ENCODE measurements at places on chromosomes 7 and 10.

GRCh38 chr7:95621404-95621803, 25.1 kb upstream of the PDK4 start:
- no peaks in the 10 kb centered on the region for H3K36me3 ChIP-seq
- no peak overlapping the region for H3K4me3 ChIP-seq
- H3K27me3 ChIP-seq: no peaks in the 10 kb centered on the region

DNA sequence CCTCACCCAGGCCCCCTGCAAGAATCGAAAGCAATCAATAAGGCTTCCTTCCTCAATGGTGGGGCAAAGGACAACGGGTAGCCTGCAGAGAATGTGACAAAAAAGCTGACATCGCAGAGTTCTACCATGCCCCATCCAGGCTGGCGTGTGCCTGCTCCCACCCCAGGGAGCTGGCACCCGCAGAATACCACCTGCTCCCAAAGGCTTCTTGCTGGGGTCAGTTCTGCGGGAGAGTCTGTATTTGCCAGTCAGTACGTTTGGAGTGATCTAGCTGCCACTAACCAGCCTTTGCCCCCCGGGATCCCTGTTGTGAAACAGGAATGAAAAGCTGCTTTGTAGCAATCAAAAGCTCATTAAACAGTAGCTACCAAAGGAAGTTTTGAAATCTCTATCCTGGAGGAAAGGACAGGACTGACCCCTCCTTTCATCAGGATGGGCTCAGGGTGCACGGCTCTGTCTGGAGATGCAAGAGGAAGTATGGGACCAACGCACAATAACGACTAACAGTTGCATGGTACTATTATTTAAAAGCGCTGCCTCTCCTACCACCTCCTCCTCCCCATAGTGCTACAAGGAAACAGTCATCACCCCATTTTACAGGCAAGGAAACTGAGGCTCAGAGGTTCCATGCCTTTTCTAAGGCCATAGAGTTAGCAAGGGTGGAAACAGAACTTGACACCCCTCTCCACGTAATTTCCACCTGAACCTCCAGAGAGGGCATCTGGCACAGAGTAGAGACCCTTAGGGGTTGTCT, 67.0 kb downstream of the FGFR2 start:
- no peak overlapping the region for H3K27ac ChIP-seq
- no peaks in the 10 kb centered on the region for H3K4me1 ChIP-seq
- no peak for DNase-seq
- H3K36me3 ChIP-seq: no peaks in the 10 kb centered on the region
- H3K4me3 ChIP-seq: no peak overlapping the region

GRCh38 chr7:149873970-149874643, 338 bp downstream of the ATP6V0E2 start:
- H3K27ac ChIP-seq: no peak overlapping the region
- H3K4me3 ChIP-seq: peak overlapping the region; percentile 41
- no peak for DNase-seq
- no peaks in the 10 kb centered on the region for H3K27me3 ChIP-seq
- H3K36me3 ChIP-seq: no peaks in the 10 kb centered on the region

GRCh38 chr10:73828161-73828560, 16.8 kb upstream of the NDST2 start:
- H3K4me3 ChIP-seq: no peak overlapping the region
- H3K36me3 ChIP-seq: no peaks in the 10 kb centered on the region
- no peaks in the 10 kb centered on the region for H3K4me1 ChIP-seq

DNA sequence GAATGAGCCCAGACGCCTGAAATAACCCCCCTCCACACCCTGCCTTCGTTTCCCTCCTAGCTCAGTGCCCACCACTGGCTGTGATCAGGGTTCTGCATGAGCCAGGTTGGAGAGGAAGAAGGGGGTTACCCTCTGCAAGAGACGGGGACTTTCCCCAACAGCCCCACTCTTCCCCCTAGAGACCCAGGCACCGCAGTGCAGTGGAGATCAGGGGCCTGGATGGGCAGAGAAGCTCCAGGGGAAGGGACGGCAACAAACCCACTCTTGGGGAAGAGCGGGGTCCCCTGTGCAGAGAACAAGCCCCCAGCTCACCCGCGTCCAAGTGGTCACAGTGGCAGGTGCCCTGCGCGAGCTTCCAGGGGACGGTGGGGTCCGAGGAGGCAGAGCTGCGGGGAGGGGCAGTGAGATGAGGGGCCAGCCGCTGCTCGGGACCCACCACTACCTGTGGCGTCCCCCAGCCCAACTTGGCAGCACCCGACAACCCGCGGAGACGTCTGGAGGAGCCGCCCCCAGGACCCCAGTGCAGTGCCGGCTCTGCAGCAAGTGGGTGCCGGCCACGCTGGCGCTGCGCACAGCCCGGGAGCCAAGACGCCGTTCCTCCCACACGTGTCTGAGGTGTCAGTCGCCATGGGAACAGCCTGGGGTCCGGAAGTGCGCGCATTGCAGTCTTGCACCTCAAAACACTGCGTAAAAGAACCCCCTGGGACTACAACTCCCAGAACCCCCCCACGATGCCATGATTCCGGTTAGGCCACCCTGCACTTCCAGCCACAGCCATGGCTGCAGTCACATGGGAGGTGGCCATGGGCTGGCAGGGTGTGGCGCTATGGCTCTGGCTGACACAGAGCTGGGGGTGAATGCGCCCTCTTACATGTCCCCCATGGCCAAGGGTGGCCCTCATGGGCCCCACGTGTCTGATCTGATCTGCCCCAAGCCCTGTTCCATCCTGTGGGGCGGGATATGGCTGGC, 45.8 kb upstream of the WIPI2 start:
- H3K36me3 ChIP-seq: no peaks in the 10 kb centered on the region
- no peaks in the 10 kb centered on the region for H3K4me1 ChIP-seq
- no peaks in the 10 kb centered on the region for H3K27me3 ChIP-seq

DNA sequence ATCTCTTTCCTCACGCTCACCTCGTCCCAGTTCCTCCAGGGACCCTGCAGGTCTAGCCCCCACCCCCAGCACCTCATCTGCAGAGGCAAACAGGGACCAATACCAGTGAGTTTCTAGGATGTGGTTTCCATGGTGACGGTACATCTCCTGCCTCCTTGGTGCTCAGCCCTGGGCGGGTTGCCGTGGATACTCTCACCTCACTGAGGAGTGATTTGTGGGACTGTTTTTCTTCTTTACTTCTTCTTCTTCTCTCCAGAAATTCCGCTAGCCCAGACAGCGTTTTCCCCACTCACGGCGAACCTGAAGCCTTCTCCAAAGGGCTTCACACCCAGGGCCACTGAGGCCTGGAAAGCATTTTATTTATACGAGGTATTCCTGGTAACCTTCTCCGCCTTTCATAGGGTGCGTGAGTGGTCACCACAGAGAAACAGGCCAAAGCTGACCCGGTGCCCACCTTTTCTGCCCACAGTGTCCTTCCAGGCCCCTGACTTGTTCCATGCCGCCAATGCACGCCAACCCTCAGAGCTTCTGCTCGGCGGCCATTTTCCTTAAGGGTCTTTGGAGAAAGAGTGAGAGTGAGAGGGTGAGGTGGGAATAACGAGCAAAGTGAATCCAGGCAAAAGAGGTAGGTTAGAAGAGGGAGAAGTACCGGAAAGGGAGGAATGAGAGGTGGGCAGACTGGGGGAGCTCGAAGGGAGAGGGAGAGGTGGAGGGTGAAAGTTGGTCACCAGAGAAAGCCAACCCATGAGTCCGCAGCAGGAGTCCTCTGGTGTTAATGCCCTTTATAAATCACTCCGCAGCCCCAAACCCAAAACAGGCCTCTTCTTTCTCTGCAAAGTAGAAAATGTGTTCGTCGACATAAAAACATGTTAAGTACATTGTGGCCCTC, 15.5 kb downstream of the FAM241B start:
- H3K27ac ChIP-seq: no peak overlapping the region
- no peaks in the 10 kb centered on the region for H3K27me3 ChIP-seq
- no peak overlapping the region for H3K4me3 ChIP-seq
- H3K4me1 ChIP-seq: no peaks in the 10 kb centered on the region

- no peaks in the 10 kb centered on the region for H3K27me3 ChIP-seq
- no peaks in the 10 kb centered on the region for H3K36me3 ChIP-seq
- no peaks in the 10 kb centered on the region for H3K4me1 ChIP-seq
- DNase-seq: no peak
- H3K27ac ChIP-seq: no peak overlapping the region
- H3K4me3 ChIP-seq: no peak overlapping the region
Measured at GRCh38 chr10:114084215-114084614, 40.5 kb downstream of the ADRB1 start.

- H3K27ac ChIP-seq: no peak overlapping the region
- no peak overlapping the region for H3K4me3 ChIP-seq
- H3K27me3 ChIP-seq: no peaks in the 10 kb centered on the region
- no peak for DNase-seq
Measured at GRCh38 chr10:130363051-130363450, 226.9 kb downstream of the GLRX3 start.

- peak; percentile 87 for DNase-seq
- H3K27ac ChIP-seq: peak overlapping the region; percentile 64
- H3K36me3 ChIP-seq: no peaks in the 10 kb centered on the region
- H3K4me1 ChIP-seq: peaks cover 13% of the 10 kb centered on the region
- H3K27me3 ChIP-seq: no peaks in the 10 kb centered on the region
Measured at GRCh38 chr7:130065500-130066152, 4.7 kb upstream of the KLHDC10 start.

DNA sequence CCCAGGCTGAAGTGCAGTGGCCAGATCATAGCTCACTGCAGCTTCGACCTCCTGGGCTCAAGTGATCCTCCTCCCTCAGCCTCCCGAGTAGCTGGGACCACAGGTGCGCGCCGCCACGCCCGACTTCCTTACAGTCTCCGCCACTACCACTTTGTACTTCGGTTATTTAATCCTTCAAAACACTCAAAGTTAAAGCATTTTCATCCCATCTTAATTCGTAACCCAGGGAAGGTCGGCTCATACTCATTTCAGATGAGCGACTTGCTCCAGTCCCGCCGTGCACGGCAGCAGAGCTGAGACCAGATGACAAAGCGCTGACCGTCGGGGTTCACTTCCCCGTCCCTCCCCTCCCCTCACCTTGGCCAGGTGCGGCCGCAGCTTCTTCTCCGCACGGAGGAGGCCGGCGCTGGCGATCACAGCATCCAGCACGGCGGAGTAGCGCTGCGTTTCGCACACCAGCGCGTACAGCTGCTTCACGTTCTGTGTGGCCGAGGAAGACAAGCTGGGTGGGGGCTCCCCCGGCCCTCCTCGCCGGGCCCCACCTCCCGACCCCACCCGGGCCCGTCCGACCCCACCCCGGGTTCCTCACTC, 457 bp downstream of the NSUN5 start:
- H3K4me3 ChIP-seq: peak overlapping the region; percentile 22
- H3K36me3 ChIP-seq: no peaks in the 10 kb centered on the region
- H3K4me1 ChIP-seq: no peaks in the 10 kb centered on the region
- no peak for DNase-seq
- H3K27me3 ChIP-seq: no peaks in the 10 kb centered on the region

- no peaks in the 10 kb centered on the region for H3K36me3 ChIP-seq
- H3K27me3 ChIP-seq: no peaks in the 10 kb centered on the region
- no peak overlapping the region for H3K4me3 ChIP-seq
- no peak overlapping the region for H3K27ac ChIP-seq
Measured at GRCh38 chr7:41916450-41916927, 213.6 kb upstream of the INHBA start.

GRCh38 chr10:96025566-96025965, 17.8 kb upstream of the CCNJ start:
- H3K4me3 ChIP-seq: no peak overlapping the region
- no peak for DNase-seq
- H3K27ac ChIP-seq: no peak overlapping the region
- no peaks in the 10 kb centered on the region for H3K4me1 ChIP-seq

- peak; percentile 32 for DNase-seq
- H3K27me3 ChIP-seq: no peaks in the 10 kb centered on the region
- no peaks in the 10 kb centered on the region for H3K36me3 ChIP-seq
Measured at GRCh38 chr10:95756041-95756761, at the start of gene ENTPD1. Gene ENTPD1 (plus strand): TSS chr10:95756163. CDS start chr10:95756240, 77 bp downstream.

DNA sequence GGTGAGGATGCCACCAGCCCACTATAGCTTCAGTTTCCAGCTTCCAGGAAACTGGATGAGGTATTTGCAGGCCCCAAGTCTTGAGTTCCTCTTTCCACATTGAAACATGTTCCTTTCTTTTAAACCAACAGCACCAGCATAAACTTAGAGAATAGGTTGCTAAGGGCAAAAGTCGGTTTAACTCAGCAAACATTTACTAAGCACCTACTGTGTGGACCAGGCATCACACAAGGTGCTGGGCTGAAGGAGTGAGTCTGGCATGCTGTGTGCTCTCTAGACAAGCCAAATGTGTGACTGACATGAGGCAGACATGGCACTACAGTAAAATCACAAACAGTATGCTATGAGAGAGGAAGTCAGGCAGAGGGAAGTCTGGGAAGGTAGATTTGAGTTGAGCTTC, 11.0 kb upstream of the RASSF4 start:
- no peaks in the 10 kb centered on the region for H3K36me3 ChIP-seq
- no peak overlapping the region for H3K27ac ChIP-seq
- no peak overlapping the region for H3K4me3 ChIP-seq

- no peak for DNase-seq
- no peak overlapping the region for H3K4me3 ChIP-seq
- no peaks in the 10 kb centered on the region for H3K27me3 ChIP-seq
- no peaks in the 10 kb centered on the region for H3K4me1 ChIP-seq
Measured at GRCh38 chr10:133190225-133190624, 30.2 kb downstream of the KNDC1 start.

GRCh38 chr7:100077205-100077604, 4.3 kb downstream of the ZNF3 start:
- peaks cover 20% of the 10 kb centered on the region for H3K4me1 ChIP-seq
- no peak overlapping the region for H3K4me3 ChIP-seq
- H3K27me3 ChIP-seq: no peaks in the 10 kb centered on the region
- H3K36me3 ChIP-seq: peaks cover 60% of the 10 kb centered on the region

GRCh38 chr7:159019111-159019510, 125.6 kb downstream of the VIPR2 start:
- no peaks in the 10 kb centered on the region for H3K27me3 ChIP-seq
- no peak overlapping the region for H3K4me3 ChIP-seq
- peaks cover 13% of the 10 kb centered on the region for H3K4me1 ChIP-seq
- DNase-seq: no peak
- H3K36me3 ChIP-seq: no peaks in the 10 kb centered on the region

DNA sequence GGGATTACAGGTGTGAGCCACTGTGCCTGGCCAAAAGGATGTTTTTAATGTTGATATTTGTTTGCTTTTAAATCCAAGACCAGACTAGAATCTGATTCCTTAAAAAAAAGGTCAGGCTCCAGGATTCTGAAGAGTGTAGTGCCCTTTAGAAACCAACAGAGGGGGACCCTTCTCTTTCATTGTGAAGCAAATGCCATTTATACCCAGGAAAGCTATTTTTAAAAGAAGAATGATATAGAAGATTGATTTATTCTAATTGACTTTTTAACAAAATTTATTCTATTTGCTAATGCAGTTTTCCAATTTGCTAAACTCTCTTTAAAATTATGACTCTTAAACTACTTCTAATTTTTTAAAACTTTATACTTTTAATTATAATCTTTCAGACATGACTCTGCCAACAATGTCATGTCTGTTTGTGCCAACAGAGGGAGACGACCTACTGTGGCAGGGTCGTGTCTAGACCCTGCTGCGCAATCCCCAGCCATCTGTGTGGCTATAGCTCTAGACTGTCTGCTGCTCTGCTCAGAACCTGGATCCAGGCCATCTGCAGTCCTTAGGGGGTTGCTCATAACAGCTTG, 201.0 kb upstream of the IMMP2L start:
- no peaks in the 10 kb centered on the region for H3K27me3 ChIP-seq
- H3K4me1 ChIP-seq: no peaks in the 10 kb centered on the region
- H3K36me3 ChIP-seq: no peaks in the 10 kb centered on the region
- DNase-seq: no peak

- no peak overlapping the region for H3K4me3 ChIP-seq
- DNase-seq: no peak
- H3K36me3 ChIP-seq: no peaks in the 10 kb centered on the region
- H3K27me3 ChIP-seq: no peaks in the 10 kb centered on the region
Measured at GRCh38 chr10:113517165-113517900, 35.5 kb upstream of the HABP2 start.

GRCh38 chr10:98293550-98294269, 25.7 kb upstream of the LOXL4 start:
- no peak overlapping the region for H3K4me3 ChIP-seq
- DNase-seq: no peak
- H3K27ac ChIP-seq: no peak overlapping the region
- H3K36me3 ChIP-seq: no peaks in the 10 kb centered on the region

Data from adrenal gland (tissue), 19 donors.